ENCODE measurements at places on chromosomes 3 and 15. TPM values are rescaled to one million over a fixed set of nuclear protein-coding genes. Genes with fewer than 3 reads are reported as not detected.

Gene LEKR1
- 2.0 TPM for total RNA-seq

- DNase-seq: no peak
Measured at GRCh38 chr3:176855901-176856486, 341.3 kb downstream of the TBL1XR1 start.

Gene ECE2
- not detected for total RNA-seq

DNA sequence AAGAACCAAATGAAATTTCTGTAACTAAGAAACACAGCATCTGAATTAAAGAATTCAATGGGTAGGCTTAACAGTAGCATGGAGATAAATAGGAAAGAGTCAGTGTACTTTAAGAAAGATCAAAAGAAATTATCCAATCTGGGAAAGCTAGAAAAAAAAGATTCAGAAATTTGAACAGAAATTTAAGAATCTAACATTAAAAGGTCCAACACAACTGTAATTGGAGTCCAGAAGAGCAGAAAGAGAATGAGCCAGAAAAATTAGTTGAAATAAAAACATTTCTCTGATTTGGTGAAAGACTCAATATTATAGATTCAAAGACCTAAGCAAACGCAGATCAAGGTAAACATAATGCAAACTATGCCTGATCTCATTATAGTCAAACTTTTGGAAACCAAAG is 187.1 kb downstream of the C3orf38 start:
- no peak for DNase-seq

Gene LHFPL4
- total RNA-seq: not detected

Gene AHSG
- 1.9 TPM for total RNA-seq
